ENCODE measurements at places on chromosomes 2 and 18.

GRCh38 chr2:173999272-173999671, 34.1 kb upstream of the SP3 start:
- no peak for DNase-seq

GRCh38 chr18:48956356-48956755, 5.6 kb upstream of the SMAD7 start:
- no peak for DNase-seq

DNA sequence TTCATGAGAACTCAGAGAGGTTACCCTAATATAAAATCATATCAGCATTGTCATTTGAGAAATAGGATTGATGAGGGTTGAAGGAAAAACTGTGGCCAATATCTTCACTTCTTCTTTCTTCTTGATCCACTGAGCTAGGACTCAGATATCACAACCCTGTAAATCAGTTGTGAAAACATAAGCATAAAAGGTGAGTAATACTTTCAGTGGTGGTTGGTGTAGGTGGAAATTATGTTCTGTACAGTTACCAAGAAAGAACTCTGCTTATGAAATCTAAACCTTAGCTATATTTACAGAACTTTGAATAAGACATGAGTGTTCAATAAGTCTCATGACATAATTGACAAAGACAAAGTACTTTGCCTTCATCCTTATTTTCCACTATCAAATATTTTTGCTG, 56.3 kb downstream of the PAX3 start:
- DNase-seq: no peak

- no peak for DNase-seq
Measured at GRCh38 chr2:218722876-218723785, 12.5 kb downstream of the TTLL4 start.

DNA sequence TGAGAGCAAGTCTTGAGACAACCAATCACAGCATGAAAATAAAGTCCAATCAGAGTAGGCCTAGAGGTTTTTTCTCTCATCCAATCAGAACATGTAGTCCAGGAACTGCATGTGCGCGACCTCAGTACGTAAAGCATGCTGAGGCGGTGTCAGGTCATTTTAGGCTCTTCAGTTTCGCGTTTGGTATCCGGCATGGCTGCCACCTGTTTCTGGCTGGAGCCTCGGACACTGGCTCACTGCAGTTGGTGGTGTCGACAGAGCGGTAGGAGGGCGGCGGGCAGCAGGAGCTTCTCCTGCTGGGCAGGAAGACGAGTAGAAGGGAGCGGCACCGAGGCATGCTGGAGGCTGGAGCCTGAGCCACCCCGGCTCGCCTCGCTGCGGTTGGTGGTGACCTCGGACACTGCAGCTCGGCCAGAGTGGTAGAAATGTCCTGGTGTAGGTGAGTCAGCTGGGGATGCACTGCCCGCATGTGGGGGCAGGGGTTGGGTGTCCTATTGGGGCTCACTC, 15.8 kb downstream of the CCDC74A start:
- DNase-seq: no peak

DNA sequence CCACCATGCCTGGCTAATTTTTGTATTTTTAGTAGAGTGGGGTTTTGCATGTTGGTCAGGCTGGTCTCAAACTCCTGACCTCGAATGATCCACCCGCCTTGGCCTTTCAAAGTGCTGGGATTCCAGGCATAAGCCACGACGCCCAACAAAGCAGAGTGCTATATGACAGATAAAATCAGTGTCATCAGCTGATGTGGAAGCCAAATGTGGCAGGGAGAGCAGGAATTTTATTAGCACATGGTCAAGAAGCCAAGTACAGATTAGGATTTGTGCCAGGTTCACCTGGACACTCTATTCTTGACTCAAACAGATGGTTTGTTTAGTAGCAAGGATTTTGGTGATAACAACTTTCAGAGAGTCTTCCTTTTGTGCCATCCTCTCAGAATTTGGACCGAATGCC, 62.7 kb downstream of the LCLAT1 start:
- DNase-seq: no peak

DNA sequence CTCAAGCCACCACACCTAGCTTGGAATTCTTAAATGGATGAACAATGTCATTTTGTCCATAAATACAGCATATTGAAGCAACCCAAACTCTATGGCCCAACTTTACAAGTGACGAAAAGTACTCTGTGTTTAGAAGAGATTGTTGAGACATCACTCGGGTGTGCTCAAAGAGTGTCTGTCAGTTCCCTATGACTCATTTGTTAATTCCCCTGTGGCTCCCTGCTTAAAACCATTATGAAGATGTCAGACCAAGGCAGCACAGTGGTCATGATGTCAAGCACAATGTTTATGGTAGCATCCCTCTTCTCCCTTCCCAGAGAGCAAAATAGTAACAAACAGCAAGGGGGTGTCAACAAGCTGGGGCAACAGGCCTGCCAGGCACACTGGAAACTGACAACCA, 3.0 kb downstream of the LYG1 start:
- peak; percentile 3 for DNase-seq

DNA sequence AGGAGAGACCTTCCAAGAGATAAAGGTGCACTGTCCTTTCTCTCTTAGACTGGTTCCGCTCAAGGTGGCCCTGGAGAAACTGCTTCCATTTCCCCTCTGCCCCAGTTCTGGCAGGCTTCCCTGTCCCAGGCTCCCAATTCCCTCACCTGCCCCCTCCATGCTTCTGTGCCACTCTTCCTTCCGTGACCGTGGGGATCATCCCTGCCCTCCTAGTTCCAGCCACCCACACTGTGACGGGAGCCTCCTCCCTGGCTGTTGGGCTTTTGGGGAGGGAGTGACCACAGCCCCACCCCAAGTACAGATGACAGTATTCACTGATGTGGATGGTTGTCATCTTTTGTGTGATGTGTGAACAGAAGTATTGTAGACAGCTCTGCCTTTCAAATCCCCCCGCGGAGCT, 2.8 kb downstream of the IMPA2 start:
- DNase-seq: no peak

DNA sequence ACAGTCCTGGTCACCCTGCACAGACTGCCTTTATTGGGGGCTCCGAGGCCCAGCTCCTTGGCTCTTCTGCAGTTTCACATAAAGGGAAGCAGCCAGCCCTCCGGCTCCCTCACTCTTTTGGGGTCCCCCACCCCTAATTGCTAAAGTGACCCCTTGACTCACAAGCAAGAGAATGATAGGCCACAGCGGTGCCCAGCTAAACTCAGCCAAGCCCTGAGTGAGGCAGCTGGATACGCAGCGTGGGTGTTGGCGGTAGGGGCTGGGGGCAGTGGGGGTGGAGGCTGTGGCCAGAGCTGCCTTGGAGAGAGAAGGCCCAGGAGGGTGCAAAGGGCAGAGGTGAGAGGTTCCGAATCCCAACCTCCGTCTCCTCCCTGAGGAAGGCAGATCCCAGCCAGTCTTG, 25.5 kb upstream of the ALPP start:
- DNase-seq: no peak

DNA sequence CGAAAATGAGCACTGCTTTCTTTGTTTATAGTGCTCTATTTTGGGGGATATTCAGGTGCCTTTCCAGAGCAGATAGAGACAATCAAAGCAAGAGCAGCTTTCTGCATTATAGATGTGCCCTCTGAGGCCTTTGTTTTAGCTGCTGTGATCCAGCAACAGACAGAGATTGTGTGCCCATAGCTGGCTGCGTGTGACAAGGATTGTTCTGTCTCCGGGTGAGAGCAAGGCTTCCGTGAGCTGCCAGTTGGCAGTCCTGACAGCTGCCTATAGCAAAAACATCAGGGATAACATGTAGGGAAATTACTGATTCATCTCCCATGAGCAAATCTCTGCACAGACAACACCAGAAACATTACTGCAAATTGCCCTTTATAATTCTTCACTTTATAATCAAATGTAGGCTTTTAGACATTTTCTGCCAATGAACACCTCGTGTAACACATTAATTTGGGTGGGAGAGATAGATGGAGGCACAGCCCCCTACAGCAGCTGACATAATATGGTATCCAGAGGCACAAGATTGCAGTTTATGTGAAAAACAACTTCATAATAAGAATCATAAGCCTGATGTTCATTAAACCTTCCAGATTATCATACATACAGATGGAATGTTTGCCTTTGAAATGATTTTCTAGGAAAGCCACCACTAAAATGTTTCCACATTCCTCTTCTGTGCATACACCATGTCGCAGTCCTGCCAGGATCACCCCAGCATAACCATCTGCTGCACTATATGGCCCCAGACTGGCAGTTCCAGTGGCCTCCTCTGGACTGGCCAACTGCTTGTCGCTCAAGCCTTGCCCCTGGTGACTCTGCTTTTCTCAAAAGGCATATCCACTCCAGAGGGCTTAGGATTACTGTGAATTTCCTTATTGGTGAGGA, 131.2 kb downstream of the TRIB2 start:
- DNase-seq: no peak

DNA sequence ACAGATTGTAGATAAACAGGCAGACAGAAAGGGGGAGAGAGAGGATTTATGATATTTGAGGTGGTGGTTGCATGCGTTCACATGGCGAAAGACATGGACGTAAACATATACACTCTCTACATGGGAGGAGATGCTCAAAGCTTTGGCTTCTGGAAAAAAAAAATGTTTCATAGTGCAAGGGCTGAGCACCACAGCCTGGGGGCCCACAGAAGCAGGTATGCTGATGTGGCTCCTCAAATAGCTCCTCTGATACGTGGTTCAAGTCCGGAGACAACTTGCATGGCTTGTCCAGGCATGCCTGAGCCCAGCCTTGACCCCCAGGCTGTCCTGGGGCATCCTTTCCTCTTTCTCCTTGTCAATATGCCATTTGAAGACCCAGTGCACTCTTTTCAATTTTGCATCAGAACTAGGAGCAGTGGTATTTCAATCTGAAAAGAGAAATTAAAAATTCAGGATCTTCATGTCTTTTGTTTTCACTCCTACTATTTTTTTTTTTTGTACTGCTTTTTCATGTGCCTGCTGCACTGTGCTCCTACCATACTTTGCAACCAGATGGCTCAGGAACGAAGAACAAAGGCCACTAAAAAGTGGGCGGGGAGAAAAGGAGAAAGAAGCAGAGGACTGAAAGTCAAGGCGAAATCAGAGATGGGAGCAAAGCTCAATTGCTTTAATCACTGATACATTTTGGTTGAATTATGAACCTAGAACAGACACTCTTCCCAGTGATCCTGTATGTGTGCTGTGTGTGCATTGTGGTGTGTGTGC, 495.7 kb upstream of the TCF4 start:
- DNase-seq: no peak

DNA sequence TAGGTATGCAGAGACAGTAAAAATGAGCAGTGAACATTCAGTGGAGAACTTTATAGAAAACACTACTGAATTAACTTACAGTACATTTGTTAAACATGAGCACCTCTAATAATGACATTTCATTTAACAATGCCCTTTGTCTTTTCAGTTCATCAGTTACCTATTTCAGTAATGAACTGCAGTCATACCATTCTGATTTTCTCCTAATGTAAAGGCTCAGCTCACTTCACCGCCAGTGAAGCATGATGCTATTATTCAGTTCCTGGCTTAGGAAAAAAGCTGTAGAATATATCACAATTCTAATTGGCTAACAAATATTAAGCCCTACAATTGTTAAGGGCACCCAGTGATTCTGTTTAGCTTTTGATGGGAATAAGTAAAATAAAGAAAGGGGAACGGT, 37.1 kb upstream of the CCDC93 start:
- no peak for DNase-seq

- DNase-seq: no peak
Measured at GRCh38 chr2:208049441-208049840, 24.1 kb upstream of the PLEKHM3 start.

- no peak for DNase-seq
Measured at GRCh38 chr18:22451796-22452195, 34.1 kb upstream of the CTAGE1 start.

DNA sequence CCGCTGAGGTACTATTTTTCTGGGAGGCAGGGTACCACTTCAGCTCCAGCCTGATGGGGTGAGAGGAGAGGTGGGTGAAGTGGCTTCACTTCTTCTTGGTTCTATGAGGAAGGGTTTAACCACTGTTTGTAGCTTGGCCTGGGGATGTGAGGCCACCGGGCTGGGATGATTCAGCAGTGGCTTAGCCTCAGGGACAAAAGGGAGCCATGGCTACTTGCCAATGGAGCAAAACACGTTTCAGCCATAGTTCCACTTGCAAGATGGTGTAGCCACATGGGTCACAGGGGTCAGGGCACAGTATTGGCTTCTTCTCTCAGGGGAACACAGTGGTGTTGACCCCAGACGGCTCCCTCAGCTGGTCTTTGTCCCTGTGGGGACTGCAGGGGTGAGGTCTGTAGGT, 14.9 kb downstream of the ZDBF2 start:
- no peak for DNase-seq

- DNase-seq: no peak
Measured at GRCh38 chr2:181396256-181397123, 60.7 kb upstream of the ITGA4 start.

GRCh38 chr2:15471606-15472005, 89.5 kb downstream of the NBAS start:
- no peak for DNase-seq

DNA sequence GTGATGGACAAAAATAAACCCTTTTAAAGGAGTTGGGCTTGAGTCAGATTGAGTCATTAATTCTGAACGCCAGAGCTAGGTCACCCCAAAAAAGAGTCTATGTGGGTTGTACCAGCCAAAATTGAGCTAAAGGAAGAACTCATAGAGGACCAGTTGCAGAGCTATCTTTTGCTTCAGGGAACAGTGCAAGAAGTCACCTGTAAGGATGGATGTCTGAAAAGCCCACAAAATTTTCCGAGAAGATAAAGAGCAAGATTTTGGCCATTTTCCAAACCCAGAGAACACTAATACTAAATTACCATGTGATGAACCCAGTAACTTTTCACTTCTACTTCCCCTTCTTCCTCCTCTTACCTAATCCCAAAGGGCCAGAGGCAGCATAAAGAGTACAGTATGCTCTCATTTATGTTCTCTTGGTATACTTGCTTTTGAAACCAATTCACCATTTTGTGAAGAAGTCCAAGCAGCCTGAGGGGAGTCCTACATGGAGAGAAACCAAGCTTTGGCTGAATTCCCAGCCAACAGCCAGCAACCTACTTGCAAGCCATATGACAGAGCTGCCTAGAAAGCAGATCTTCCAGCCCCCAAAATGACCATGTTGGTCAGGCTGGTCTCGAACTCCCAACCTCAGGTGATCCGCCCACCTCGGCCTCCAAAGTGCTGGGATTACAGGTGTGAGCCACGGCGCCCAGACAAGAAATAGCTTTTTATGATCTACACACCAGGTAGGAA, 551.7 kb downstream of the SATB2 start:
- no peak for DNase-seq

DNA sequence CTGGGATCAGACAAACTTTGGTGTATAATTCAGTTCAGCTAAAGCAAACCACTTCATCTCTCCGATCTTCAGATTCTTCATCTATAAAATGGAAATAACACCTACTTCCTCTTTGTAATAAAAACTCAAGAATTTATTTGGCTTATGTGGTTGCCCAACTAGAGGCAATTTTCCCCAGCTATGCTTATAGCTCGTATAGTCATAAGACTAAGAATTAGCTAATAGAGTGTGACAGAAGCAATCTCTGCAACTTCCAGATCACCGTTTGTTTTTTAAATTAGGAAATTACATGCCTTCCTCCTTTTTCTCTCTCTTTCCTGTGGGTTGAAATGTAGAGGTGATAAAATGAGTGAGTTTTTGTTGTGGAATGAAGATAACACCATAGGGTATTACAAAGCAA, 35.3 kb upstream of the KCNF1 start:
- peak; percentile 49 for DNase-seq

Data from HL-60 (cell line).